GM12891 (cell line): ENCODE measurements at places on chromosomes 3 and 15.

DNA sequence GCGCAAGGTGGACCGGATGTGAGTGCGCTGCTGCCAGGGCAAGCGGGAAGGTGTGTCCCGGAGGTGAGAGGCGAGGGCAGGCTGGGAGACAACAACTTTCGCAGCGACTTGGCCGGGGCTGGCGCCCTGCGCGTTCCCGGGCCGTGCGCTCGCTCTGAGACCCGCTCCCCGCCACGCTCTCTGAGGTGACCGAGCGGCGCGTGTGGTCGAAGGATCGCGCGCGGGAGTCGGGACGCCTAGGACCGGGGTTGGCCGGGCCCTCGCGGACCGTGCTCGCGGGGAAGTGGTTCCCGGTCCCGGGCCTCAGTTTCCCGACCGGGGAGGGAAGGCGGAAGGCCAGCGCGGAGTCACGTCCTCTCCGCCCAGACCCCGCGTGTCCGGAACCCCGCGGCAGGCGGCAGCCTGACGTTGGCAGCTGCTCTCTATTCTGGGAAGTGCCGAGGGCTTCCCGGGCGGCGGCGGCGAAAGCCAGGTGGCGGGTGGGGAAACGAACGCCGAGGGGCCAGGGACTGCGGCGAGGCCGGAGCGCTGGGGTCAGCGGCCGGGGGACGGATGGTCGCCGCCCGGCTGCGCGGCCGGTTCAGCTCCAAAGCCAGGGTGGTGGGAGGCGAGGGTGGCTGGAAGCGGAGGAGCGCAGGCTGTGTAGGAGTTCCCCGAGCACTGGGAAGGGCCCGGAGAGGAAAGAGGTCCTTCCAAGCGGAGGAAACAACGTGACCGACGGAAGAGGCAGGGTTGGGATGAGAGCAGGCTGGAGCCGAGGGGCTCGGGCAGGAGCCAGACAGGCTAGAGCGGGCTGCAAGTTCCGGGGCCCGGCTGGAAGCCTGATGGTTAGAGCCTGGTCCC is 1.0 kb upstream of the IGF2BP2 start:
- no peak for DNase-seq

DNA sequence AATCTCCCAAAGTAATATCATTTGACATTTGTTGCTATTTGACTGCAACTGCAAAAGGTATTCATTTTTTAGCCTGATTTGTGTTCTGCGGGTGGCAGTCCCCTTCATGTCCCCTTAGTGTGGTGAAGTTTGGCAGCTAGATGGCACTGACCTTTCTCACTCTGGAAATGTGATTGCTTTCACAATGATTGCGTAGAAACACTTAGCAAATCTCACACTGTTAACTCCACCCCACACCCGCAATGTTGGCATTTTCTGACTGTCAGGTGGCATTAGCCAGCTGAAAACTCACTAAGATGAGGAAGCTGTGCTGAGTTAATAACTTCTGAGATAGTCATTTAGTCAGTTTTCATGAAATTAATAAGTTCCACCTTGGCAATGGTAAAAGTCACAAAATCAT is 76.9 kb downstream of the TRIM69 start:
- no peak for DNase-seq

DNA sequence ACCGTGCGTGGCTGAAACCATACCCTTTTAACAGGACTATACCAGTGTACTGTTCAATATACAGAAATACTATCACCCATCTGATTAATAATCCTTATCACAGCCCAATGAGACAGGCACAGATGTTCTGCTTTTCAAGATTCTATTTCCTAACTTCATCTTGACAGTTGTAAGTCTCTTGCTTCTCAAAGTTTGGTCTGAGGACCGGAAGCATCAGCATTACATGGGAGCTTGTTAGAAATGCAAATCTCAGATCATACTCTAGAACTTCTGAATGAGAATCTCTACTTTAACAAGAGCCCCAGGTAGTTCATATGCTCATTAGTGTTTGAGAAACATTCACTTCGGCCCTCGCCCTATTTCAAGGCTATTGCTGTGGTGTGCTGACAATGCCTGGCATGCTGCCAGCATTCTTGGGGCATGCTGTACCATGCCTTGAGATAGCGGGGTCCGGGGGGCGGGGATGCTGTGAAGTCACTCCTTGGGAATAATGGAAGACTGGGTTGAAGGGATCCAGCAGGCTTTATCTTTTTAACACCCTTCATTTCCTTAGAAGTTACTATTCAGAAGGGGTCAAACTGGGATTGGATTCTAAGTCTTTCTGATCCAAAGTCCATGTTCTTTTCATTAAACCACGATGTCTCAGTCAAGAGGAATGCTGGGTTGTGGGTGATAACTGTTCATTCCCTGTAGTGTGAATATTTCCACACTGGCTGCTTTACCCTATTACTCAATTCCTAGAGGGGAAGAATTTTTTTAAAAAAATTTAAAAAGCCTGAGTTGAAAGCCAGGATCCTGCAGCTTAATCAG is 194.7 kb downstream of the LPP start:
- no peak for DNase-seq

DNA sequence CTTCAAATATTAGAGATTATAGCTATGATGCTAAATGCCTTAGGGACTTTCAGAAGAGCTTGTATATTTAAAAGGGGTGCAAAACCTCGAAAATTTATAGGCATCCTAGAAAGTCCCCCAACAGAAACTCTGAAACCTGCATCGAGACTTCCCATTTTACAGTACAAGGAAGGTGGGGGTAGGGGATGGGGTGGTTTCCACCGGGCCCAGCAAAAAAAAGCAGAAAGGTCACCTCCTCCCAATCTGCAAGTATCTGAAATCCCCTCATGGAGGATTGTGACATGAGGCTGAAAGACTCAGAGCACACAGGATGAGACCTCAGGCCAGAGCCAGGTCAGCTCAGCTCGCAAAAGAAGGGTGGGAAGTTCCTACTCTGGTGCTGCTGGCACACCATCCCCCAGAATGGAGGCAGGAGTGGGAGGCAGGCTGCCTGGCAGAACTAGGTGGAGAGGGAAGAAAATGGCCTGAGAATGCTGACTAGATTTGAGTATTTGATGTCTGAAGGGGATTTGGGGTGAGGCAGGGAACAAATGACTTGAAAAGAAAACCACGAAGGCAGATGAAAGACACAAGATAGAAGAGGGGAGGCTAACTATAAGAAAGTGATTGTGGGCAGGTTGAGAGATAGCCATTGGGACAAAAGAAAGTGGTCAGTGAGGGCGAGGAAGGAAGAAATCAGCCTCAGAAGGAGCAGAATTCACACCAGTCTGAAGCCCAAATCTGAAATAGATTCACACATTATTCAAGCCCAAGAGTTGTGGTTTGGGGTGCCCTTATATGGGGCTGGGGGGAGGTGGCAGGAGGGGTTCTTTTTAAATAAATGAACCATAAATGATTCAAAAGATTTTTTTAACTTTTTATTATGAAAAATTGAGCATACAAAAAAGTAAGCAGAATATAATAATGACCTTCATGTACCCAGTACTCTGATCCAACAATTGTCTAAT is 22.5 kb upstream of the TSC22D2 start:
- DNase-seq: no peak

GRCh38 chr3:189353318-189353965 is 181.7 kb downstream of the TPRG1 start:
- no peak for DNase-seq

DNA sequence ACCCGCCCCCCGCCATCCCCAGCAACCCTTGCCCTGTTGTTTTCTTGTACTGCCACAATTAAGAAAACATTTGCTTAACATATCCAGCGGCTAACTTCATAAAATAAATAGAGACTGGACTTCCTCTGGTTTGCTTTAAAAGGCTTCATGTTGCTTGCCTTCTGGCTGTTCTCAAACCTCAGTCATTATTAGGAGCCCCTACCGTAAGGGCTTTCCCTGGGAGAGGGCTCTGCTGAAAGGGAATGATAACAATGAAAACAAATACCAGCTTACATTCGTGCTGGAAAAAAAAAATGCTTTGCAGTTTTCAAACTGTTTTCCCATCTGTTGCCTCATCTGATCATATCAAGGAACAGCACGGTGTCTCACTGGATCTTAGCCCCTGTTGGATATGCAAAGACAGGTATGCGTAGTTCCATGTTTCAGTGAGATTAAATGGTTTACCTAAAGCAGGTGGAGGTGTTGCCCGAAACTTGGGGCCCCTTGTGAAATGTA is 77.2 kb upstream of the VGLL4 start:
- no peak for DNase-seq
